ENCODE measurements at places on chromosomes 4 and X. TPM values are rescaled to one million over a fixed set of nuclear protein-coding genes. Genes with fewer than 3 reads are reported as not detected.

DNA sequence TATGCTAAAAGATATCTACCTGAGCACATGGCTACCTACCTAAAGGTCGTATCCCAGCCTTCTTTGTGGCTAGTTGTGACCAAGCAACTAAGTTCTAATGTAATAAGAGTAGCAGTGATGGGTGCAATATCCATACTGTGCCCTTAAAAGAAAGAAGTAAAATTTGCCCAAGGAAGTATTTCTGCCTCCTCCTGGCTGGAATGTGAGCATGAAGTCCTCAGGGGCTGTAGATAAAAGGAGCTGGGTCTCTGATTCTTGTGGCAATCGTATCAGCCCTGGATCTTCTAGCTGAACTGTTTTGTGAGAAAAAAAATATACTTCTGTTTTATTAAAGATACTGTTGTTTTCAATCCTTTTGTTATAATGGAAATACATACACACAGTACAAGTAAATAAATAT is 217.4 kb downstream of the GPAT3 start:
- H3K4me3 ChIP-seq, result no peak overlapping the region
- no peak overlapping the region for H3K27ac ChIP-seq
- no peaks in the 10 kb centered on the region for H3K4me1 ChIP-seq

The CC2D2A gene
- polyA plus RNA-seq, result not detected

DNA sequence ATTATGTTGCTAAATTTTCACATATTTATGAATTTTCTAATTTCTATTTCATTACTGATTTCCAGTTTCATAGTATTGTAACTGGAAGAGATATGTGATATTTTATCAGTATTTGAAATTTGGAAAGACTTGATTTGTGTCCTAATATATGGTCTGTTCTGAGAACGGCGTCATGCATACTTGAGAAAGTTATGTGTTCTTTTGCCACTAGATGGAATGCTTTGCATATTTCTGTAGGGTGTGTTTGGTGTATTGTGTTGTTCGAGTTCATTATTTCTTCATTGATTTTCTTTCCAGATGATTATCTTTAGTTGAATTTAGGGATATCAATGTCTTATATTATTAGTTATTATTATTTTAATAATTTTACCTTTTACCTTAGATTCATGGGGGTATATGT is 110.6 kb upstream of the ITM2A start:
- no peaks in the 10 kb centered on the region for H3K4me1 ChIP-seq
- H3K27me3 ChIP-seq, result peaks cover 7% of the 10 kb centered on the region
- no peak overlapping the region for H3K27ac ChIP-seq
- no peaks in the 10 kb centered on the region for H3K36me3 ChIP-seq
- H3K4me3 ChIP-seq, result no peak overlapping the region

DNA sequence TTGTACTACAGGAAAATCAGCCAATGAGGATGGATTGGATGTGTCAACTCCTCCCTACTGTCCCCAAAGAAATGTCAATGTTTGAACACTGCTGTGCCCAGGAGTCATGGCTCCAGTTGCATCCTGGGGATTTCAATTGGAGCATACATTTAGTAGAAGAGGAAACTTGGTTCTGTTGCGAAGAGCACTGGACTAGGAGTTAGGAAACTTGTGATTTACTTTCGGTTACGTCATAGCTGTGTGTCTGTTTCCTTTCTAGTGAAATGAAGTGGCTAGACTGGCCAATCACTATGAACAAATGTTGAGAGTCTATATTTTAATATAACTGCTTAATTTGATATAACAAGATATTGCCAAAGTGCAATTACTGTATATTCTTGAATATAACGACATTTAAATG is 35.2 kb downstream of the ARL9 start:
- no peak overlapping the region for H3K27ac ChIP-seq
- DNase-seq, result no peak
- H3K36me3 ChIP-seq, result no peaks in the 10 kb centered on the region
- H3K27me3 ChIP-seq, result peaks cover 9% of the 10 kb centered on the region

GRCh38 chrX:6644411-6644810 is 109.5 kb upstream of the VCX3A start:
- no peaks in the 10 kb centered on the region for H3K4me1 ChIP-seq
- no peaks in the 10 kb centered on the region for H3K36me3 ChIP-seq
- no peak overlapping the region for H3K4me3 ChIP-seq
- H3K27me3 ChIP-seq, result no peaks in the 10 kb centered on the region

DNA sequence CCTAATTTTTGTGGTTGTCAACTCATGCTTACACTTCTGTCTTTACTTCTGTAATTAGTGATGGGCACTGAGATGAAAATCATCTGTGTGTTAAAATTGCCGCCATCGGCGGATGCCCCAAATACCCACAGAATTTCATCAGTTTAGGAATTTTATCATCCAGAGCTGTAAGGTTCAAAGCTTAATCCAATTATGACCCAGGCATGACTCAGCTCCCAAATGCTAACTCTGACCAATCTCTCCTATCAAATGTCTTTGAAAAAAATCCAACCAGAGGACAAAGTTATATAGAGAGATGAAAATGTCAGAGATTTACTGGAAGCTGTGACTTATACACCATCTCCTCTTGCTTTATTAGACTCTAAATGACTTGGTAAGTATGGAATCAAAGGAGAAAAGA is 1048.7 kb upstream of the PRKX start:
- DNase-seq, result no peak
- no peak overlapping the region for H3K4me3 ChIP-seq
- H3K27me3 ChIP-seq, result no peaks in the 10 kb centered on the region

Measured in naive thymus-derived CD8-positive, alpha-beta T cell (primary cell).